Activated CD4-positive, alpha-beta T cell treated with anti-CD3 and anti-CD28 coated beads for 48 hours (primary cell): ENCODE measurements at places on chromosomes 5 and 9.

- DNase-seq: no peak
These were observed 283.7 kb upstream of the PUM3 start for GRCh38 chr9:3127564-3127963.

- DNase-seq: no peak
These were observed 21.5 kb upstream of the SLC6A3 start for GRCh38 chr5:1466631-1467265.

DNA sequence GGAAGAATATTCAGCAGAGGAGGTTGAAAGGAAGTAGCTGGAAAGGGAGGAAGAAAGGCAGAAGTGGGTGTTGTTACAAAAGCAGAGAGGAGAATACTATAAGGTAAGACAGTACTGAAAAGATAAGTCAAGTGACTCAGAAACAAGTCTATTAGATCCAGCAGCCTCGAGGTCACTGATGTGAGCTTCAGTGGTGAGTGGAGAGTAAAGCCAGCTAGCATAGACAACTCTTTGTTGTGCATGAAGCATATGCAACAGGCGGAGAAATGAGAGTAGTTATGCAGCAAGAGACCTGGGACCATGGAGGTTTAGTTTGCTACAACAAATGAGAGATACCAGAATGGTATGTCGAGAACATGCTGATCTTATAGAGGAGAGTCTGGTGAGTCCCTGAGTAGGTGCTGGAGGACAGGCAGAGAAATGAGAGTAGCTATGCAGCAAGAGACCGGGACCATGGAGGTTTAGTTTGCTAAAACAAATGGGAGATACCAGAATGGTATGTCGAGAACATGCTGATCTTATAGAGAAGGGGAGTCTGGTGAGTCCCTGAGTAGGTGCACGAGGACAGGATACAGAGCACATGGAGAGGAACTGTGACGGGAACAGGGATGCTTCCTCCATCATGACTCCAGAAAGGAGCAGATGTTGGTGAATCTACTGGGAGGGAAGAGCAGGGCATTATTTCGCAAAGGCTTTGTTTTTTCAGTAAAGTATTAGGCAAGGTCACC lies 36.0 kb downstream of the EQTN start:
- no peak for DNase-seq

DNA sequence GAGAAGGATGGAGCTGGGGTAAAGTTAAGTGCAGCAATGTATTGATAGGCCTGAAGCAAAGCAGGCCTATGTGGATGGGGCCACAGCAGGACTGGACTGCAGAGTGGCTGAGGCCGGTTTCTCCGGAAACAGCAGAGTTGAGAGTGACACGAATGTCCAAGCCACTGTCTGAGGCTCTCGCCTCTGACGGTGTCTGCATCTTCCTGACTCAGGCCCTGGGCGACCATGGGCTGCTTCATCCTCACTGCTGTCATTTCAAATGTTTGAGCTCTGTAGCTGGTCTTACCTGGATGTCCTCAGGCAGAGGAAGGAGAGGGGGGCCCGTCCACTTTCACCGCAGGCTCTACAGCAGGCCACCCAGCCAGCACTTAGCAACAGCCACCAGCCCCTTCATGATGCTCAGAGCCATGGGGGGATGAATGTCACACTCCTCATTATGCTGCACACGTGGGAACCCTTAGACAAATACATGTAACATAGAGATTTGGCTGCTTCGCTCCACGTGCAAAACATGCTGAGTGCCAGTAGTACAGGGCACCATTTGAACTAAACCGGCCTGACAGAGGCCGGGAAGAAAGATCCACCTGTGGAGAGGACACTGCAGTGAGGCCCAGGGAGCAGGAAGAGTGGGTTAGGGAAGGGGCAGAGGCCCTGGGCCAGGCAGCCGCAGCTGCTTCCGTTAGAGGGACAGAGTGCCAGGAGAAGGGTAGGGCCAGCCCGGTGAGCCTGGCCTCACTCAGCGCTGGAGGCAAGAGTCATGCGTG lies 31.7 kb upstream of the NXNL2 start:
- no peak for DNase-seq

- DNase-seq: no peak
These were observed 352.1 kb upstream of the CD180 start for GRCh38 chr5:67548520-67549295.

GRCh38 chr5:180082633-180083420 lies 11.3 kb upstream of the RNF130 start:
- no peak for DNase-seq

GRCh38 chr5:2894316-2894715 lies 142.8 kb upstream of the IRX2 start:
- no peak for DNase-seq

DNA sequence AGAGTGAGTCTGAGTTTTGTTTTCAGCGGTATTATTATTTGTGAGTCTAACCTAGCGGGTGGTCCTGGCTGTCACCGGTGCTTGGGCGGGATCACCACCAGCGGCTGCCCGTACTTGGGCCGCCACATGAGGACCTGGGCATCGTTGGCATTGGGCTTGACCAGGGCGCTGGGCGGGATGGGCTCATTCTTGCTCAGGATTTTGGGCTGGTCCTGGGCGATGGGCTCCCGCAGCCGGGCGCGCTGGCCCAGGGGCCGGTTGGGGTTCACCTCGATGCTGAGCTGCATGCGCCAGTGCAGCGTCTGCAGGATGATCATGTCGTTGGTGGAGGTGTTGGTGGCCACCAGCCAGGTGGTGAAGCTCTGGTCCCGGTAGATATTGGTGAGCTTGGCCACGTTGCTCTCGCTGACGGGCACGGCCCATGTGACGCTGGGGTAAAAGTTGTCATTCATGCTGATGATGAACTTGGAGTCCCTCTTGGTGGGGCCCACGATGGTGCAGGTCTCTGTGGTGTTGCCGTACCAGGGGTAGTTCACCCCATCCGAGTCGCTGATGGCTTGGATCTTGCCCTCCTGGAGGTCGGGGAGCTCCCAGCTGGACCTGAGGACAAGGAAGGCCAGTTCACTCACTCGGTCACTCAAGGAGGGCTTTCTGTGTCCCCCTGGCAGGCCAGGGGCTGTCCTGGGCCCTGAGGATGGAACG lies 15.4 kb downstream of the FAM78A start:
- no peak for DNase-seq

DNA sequence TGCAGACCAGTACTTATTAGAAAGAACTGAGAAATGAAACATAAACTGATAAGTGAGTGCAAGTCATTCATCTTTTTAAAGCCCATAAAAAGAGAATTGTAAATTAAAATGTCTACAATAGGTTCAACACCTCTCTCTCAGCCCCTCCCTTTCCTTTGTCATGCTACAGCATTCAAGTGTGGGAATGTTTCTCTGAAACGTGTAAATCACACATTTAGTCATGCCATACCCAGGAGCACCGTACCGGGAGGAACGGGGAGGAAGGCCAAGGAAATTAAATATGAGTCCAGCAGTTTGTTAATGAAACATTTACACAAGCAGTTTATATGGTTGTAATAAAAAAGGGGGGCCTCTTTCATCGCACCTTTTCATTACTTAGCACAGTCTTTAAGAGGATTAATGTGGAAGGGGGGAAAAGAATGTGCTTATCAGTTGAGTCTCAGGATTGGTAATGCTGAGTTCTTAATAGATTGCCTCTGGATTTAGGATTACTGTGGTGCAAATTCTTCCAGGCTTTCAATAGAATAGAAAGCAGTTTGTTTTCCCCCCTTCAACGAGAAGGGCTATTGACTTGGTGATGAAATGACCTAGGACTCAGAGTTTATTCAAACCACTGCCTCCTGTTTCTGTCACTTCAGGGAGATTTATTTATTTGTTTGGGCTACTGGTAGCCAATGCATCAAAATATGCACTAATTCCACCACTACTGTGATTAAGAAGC lies 176.0 kb upstream of the ZNF608 start:
- DNase-seq: no peak

GRCh38 chr9:122403381-122404000 lies 32.7 kb downstream of the PTGS1 start:
- no peak for DNase-seq
